Osteocyte (in vitro differentiated cells): ENCODE measurements at places on chromosomes 7 and 10. TPM values are rescaled to one million over a fixed set of nuclear protein-coding genes. Genes with fewer than 3 reads are reported as not detected.
A peak's percentile ranks its signal among the peaks of the same experiment; 100 is the strongest.

DNA sequence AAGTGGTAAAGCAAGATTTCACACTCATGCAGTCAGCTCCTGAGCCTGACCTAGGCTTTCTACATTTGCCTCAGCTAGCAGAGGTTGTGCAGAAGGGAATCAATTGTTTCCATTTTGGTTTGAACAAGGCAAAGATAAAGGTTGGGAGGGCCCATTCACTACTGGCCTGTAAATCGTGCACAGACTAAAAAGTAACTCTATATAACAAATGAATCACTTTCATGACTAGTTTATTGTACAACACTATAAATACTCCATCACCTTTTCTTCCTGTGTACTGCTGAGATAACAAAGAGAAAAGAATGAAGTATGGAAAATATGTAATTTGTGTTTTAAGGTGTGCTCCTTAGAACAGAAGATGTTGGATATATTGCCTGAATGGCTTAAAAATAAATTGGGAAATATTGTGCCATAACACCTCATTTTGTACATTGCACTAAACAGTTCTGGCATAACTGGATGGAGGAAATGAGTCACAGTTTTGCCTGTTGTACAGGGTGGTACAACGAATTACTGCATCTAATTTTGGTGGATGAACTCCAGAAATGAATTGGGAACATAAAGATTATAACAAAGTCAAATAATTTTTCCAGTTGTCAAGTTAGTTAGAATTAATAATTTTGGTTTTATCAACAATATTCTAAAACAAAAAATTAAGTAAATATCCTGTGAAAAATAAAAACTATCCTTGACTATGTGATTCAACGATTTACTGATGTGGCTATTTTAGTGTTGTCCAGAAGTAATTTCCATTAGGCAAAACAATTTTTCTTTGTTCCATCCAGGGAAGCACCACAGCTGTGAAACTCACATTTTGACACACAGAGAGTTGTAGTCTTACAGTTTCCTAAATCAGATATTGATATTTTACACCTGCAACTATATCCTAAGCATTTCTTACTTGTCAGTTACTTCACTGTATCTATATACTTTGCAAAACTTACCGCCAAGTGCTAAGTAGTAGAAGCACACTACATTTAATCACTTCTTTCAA is 18.0 kb downstream of the SEMA3C start:
- no peak overlapping the region for H3K4me3 ChIP-seq
- peak overlapping the region; percentile 62 for H3K27ac ChIP-seq
- H3K4me1 ChIP-seq = peaks cover 43% of the 10 kb centered on the region
- H3K36me3 ChIP-seq = no peaks in the 10 kb centered on the region

- H3K27me3 ChIP-seq = no peaks in the 10 kb centered on the region
- H3K4me1 ChIP-seq = no peaks in the 10 kb centered on the region
- H3K27ac ChIP-seq = no peak overlapping the region
Observed at GRCh38 chr7:100371561-100372171, 1.6 kb upstream of the PILRA start.

- H3K4me1 ChIP-seq = peaks cover 24% of the 10 kb centered on the region
- no peaks in the 10 kb centered on the region for H3K36me3 ChIP-seq
- H3K27me3 ChIP-seq = no peaks in the 10 kb centered on the region
- DNase-seq = no peak
- H3K27ac ChIP-seq = no peak overlapping the region
Observed at GRCh38 chr10:90424730-90425129, 433.1 kb downstream of the HTR7 start.

DNA sequence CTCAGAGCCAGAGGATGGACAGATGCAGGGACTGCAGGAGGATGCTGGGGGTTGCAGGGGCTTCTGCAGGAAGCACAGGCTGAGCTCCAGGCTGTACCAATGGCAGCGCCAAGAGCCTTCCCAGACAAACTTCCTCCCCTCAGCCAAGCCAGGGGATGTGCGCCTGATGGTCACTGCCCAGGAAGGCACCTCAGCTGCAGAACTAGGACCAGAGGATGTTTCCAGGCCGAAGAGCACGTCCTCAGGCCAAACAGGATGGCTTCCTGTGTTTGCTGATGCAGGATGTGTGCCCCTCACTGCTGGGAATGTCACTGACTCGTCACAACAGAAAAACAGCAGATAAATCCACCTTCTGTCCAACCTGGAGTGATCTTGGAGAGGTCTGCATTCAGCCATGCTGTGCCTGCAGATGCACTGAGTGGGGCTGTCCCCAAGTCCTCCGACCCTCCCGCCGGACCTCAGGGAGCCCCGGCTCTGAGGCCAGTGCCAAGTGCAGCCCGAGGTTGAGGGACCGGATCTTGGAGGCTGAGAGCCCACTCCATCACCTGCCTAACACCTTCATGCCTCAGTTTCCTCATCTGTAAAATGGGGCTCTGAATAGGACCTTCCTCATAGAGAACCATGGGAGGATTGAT is 152.5 kb upstream of the CHST15 start:
- H3K36me3 ChIP-seq = no peaks in the 10 kb centered on the region
- H3K27ac ChIP-seq = no peak overlapping the region
- DNase-seq = no peak
- peaks cover 16% of the 10 kb centered on the region for H3K27me3 ChIP-seq

- H3K27me3 ChIP-seq = no peaks in the 10 kb centered on the region
- H3K4me3 ChIP-seq = no peak overlapping the region
- peak overlapping the region; percentile 78 for H3K27ac ChIP-seq
- no peak for DNase-seq
- H3K4me1 ChIP-seq = peaks cover 21% of the 10 kb centered on the region
Observed at GRCh38 chr7:148772297-148773089, 73.8 kb downstream of the CUL1 start.

DNA sequence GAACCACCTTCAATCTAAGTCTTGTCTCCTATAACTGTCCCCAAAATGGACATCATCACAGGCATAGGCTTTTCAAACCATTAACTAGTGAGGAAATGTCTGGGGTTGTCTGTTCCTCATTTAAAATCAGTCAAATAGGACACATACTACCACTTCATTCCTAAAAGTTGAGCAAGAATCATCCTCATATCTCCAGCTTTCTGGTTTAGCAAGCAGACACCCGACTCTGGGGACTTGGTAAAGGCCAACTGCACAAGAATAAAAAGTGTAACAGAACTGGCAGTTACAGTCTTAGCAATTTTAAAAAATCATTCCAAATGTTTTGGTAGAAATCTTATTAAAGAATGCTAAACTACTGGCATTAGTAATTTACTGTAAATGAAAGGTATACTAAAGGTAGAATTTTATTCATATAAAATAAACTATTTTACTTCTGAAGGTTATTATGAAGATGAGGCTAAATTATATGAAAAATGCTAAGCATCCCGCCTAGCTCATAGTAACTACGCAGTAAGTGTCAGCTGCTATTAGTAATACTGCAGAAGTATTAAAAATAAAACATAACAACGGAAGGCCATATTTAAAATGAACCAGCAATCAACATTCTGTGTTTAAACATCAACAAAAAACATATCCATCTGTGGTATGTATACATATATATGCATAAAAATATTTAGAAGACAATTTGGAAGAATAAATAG is 60.8 kb downstream of the ZNF438 start:
- no peak for DNase-seq
- H3K27ac ChIP-seq = no peak overlapping the region
- peaks cover 37% of the 10 kb centered on the region for H3K4me1 ChIP-seq
- H3K4me3 ChIP-seq = no peak overlapping the region

- no peak for DNase-seq
- peaks cover 22% of the 10 kb centered on the region for H3K4me1 ChIP-seq
- H3K27ac ChIP-seq = no peak overlapping the region
- no peak overlapping the region for H3K4me3 ChIP-seq
- peaks cover 30% of the 10 kb centered on the region for H3K27me3 ChIP-seq
- H3K36me3 ChIP-seq = no peaks in the 10 kb centered on the region
Observed at GRCh38 chr10:102416283-102416682, 2.3 kb downstream of the PSD start.

DNA sequence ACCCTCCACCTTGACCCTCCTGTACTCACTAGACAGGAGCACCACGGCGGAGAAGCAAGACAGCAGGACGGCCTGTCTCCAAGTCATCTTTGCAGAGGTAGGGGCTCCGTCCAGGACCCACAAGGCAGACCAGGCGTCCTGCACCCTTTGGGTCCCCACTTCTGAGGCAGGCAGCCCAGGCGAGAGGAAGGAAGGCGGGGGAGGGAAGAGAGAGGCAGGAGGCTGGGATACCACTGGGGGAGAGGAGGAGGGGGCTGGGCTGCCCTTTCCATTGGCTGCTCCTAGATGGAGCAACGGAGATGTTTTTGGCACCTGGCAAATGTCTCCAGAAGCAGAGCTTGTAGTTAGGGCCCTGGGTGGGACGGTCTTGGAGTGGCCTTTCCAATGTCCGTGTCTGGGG is at the start of gene UCMA:
UCMA (minus strand) TSS at position 203 of the 400 bp plus-strand sequence; CDS start at position 87, 116 bp downstream.
- DNase-seq = no peak
- H3K27me3 ChIP-seq = peaks cover 18% of the 10 kb centered on the region
- H3K27ac ChIP-seq = no peak within 1 kb of the TSS
- H3K4me1 ChIP-seq = no peaks in the 10 kb centered on the region

DNA sequence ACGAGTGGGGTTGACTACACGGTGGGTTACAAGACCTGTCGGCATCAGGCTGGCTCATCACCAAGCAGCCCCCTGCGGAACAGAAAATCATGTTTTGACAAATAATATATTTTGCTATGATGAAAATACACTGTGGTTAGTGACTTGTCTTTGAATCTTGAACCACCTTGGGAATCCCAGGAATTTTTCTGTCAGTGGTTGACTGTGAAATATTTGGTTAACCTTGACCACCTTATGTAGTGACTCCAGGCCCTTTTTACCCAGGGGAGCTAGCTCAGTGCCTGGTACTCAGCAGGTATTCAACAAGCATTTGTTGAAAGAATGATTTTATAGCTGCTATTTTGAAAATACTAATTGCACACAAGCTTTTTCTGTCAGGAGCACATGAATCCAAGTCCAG is 406.0 kb downstream of the PHF14 start:
- no peak for DNase-seq
- peaks cover 14% of the 10 kb centered on the region for H3K27me3 ChIP-seq
- no peak overlapping the region for H3K4me3 ChIP-seq
- no peak overlapping the region for H3K27ac ChIP-seq
- peaks cover 8% of the 10 kb centered on the region for H3K4me1 ChIP-seq
- no peaks in the 10 kb centered on the region for H3K36me3 ChIP-seq

DNA sequence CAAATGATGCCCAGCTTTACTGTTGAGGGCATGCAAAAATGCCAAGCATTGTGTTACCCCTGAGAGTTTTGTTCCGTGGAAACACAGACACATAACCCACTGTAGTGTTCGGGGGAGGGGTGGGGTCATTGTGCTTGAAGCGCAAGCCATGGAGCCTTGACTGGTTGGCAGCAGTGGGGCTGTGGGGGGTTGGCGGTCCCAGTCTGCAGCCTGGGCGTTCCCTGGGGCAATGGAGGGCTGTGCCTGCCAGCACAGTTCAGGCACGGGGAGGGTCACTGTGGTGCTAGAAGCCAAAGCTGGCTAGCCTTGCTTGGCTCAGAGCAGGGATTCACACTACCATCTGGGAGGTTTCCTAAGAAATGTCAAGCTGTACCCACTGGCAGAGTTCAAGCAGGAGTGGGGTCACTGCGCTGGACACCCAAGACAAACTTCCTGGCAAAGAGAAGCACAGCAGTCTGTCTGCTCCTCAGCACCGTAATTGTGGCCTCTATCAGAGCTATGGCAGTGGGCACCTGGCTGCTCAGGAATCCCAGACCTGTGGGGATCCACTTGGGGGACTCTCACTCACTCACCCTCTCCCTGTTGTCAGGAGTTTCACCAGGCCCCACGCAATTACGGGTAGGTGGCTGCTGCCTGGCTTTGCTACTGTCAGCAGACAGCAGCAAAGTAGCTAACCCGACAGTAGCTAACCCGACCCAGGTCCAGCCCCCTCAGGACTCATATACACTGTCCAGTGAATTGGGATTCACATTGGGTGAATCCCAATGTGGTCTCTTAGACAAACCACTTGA is 292.4 kb downstream of the ZWINT start:
- peaks cover 2% of the 10 kb centered on the region for H3K27me3 ChIP-seq
- no peak overlapping the region for H3K27ac ChIP-seq
- no peak for DNase-seq
- no peak overlapping the region for H3K4me3 ChIP-seq
- H3K4me1 ChIP-seq = no peaks in the 10 kb centered on the region

DNA sequence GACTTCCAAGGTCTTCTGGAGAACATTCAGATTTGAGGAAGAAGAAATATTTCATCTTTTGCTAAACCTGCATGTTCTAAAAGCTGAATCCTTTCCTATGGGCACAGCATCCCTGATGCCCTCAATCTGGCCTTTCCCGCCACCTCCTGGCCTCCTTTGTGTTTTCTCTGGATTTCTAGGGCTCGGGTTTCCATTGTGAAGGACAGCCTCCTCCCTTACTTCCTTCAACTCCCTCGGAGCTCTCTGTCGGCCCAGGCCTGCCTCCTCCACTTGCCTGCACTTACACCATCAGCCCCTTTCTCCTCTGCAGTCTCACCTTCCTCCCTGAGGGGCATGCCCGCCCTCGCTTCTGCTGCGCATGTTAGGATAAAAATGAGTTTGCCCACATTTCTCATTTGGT is 75.4 kb downstream of the WIPF3 start:
- peaks cover 4% of the 10 kb centered on the region for H3K4me1 ChIP-seq
- no peak overlapping the region for H3K27ac ChIP-seq

DNA sequence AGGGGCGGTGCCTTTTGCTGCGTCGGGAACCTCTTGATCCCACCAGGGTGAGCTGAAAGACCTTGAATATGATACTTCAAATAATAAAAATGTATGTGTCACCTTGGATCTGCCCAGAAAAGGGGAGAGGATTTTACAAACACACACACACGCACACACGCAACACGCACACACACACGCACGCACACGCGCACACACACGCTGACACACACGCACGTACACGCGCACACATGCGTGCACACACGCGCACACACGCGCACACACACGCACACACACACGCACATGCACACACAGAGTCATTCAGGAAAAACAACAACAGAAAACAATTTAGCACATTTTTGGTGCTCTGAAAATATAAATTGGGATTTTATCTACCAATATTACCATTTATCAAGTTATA is 379.5 kb downstream of the PAXIP1 start:
- H3K4me3 ChIP-seq = no peak overlapping the region
- no peak for DNase-seq
- no peaks in the 10 kb centered on the region for H3K4me1 ChIP-seq

DNA sequence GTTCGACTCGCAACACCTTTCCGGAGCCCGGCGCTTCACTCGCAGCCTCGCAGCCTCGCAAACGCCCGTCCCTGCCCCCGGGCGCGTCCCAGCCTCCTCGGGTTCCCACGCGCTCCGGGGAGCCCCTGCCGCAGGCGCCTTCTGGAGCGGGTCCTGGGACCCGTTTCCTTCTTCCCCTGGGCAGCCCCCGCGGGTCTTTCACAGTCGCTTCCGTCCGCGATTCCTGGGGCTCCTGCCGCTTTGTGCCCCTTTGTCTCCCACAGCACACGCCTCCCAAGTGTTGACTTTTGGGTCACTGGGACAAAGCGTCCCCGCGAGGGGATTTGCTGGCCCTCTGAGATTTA is 140.7 kb downstream of the DYNC2I1 start:
- no peaks in the 10 kb centered on the region for H3K4me1 ChIP-seq
- no peaks in the 10 kb centered on the region for H3K36me3 ChIP-seq
- no peak overlapping the region for H3K27ac ChIP-seq

- H3K4me3 ChIP-seq = no peak overlapping the region
- no peaks in the 10 kb centered on the region for H3K27me3 ChIP-seq
- no peaks in the 10 kb centered on the region for H3K36me3 ChIP-seq
- no peak for DNase-seq
Observed at GRCh38 chr10:64174666-64175255, 653.6 kb downstream of the REEP3 start.

The EVX1 gene
- total RNA-seq = not detected in 2 replicates

The MRLN gene
- total RNA-seq = not detected in 2 replicates

The KAZALD1 gene
- total RNA-seq = 43.0 and 49.0 TPM in 2 replicates

The EPO gene
- total RNA-seq = not detected in 2 replicates

The ELFN1 gene
- total RNA-seq = 0.62 and 0.73 TPM in 2 replicates

The CPEB3 gene
- total RNA-seq = 1.9 and 2.0 TPM in 2 replicates

The SEMA3C gene
- 74.1 and 77.5 TPM in 2 replicates for total RNA-seq

The LIPJ gene
- total RNA-seq = not detected in 2 replicates

The CRYGN gene
- not detected in 2 replicates for total RNA-seq

The CFAP69 gene
- 0.86 and 1.1 TPM in 2 replicates for total RNA-seq

The CRTAC1 gene
- total RNA-seq = 0.16 TPM in 2 replicates
